NCI-H345 (cell line): ENCODE measurements at places on chromosomes 2 and 18.

- DNase-seq, result no peak
Observed at GRCh38 chr2:160646684-160647444, 153.3 kb upstream of the RBMS1 start.

- no peak for DNase-seq
Observed at GRCh38 chr2:69397234-69397633, 10.2 kb upstream of the GFPT1 start.

DNA sequence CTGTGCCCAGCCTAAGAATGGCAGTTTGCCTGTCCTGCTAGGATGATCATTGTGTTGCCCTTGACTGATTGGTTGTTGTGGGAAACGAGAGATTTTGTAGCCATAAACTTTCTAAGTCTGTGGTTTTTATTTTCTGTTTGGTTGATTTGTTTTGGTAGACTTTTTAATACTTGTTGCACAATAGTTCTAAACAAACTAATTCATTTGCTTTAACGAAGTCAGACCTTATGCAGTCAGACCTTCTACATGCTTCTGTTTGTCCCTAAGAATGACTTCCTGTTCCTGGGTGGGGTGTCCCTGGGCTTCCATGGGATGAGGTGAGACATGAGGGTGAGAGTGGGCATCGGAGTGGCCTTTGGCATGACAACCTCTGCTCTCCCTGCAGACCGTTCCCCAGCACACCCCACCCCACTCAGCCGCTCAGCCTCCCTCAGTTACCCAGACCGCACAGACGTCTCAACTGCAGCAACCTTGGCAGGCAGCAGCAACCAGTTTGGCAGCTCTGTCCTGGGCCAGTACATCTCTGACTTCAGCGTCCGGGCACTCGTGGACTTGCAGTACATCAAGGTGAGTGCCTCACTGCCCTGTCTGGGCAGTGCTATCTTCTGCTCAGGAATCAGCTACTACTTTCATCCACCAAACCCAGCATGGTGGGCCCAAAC is 7.8 kb upstream of the CNNM3 start:
- DNase-seq, result no peak

GRCh38 chr2:30193104-30193681 is 38.1 kb upstream of the LBH start:
- DNase-seq, result no peak

- no peak for DNase-seq
Observed at GRCh38 chr2:9375857-9376428, 47.4 kb downstream of the ITGB1BP1 start.

- DNase-seq, result no peak
Observed at GRCh38 chr18:23982155-23983079, 32.1 kb upstream of the TTC39C start.

DNA sequence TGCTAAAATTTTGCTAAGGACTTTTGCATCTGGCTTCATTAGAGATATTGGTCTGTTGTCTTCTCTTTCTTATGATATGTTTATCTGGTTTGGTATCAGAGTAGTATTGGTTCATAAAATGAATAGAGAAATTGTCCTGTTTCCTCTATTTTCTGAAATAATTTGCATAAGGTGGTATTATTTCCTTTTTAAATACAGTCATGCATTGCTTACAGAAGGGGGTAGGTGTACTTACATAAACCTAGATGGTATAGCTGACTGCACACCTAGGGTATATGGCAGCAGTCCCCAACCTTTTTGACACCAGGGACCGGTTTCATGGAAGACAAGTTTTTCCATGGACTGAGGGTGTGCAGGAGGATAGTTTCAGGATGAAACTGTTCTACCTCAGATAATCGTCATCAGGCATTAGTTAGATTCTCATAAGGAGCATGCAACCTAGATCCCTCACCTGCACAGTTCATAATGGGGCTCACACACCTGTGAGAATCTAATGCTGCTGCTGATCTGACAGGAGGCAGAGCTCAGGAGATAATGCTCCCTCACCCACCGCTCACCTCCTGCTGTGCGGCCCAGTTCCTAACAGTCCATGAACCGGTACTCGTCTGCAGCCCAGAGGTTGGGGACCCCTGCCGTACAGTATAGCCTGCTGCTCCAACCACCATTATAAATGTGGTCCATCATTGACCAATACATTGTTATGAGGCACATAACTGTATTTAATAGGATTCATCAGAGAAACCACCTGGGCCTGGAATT is 189.2 kb downstream of the FAM210A start:
- DNase-seq, result no peak

- DNase-seq, result no peak
Observed at GRCh38 chr18:58136879-58137278, 92.9 kb downstream of the NEDD4L start.

DNA sequence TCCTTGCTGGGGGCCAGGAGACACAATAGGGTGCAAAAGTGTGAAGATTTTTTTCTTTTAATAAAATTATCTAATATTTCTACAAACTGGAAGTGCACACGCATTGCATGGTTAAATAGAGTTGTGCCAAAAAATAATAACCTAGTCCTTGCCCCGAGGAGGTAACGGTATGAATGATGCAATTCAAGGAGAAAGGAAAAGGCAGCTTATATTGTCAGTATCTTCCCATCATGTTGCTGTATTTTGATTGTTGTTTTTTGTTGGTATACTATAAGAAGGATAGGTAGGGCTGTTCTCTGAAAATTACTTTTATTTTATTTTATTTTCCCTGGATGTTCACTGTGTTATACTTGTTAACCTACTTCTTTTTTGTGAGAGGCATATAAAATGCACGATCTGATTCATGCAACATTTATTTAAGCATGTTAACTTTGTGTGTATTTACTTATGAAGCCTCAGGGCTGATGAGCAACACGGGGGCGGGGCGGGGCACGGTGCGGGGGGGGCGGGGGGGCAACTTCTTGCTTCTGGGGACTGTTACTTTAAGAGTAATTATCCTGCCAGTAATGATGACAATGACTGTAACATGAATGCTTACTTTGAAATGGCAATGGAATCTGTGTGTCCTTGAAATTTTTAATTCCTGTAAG is 118.6 kb downstream of the AQP4 start:
- DNase-seq, result no peak

DNA sequence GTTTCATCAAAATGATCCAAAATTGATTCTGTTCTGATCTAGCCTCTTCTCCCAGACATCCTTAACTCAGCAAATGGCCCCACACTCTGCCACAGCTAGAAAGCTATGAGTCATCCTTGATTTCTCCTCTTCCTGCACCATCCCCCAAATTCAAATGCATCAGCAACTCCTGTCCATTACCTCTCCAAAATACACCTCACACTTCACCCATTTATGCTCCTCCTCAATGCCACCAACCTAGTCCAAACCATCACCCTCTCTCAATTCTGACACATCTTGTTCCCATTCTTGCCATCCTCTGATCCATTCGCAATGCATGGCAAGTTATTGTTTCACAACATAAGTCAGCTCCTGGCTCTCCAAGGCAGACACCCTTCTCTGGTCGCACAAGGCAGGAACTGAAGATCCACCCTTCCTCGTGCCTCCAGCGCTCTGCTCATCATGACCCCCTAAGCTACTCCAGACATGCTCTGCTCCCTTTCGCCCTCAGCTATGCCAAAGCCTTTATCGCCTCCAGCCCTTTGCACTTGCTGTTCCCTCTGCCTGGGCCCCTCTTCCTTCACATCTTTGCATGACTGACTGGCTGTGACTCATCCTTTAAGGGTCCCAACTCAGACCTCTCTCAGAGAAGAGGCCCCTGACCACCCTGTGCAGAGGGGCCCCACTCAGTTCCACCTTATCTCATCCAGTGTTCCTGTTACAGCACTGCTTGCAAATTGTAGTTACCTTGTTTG is 83.6 kb downstream of the MREG start:
- no peak for DNase-seq

GRCh38 chr2:240363746-240364581 is 71.5 kb upstream of the GPC1 start:
- no peak for DNase-seq

- DNase-seq, result no peak
Observed at GRCh38 chr2:85584354-85584856, at the start of gene VAMP5. VAMP5 (plus strand) TSS chr2:85584431; CDS start chr2:85584491, 60 bp downstream.

- DNase-seq, result no peak
Observed at GRCh38 chr2:127418300-127419111, at the start of gene PROC. PROC (plus strand) TSS chr2:127418427; CDS start chr2:127419943, 1,516 bp downstream.

DNA sequence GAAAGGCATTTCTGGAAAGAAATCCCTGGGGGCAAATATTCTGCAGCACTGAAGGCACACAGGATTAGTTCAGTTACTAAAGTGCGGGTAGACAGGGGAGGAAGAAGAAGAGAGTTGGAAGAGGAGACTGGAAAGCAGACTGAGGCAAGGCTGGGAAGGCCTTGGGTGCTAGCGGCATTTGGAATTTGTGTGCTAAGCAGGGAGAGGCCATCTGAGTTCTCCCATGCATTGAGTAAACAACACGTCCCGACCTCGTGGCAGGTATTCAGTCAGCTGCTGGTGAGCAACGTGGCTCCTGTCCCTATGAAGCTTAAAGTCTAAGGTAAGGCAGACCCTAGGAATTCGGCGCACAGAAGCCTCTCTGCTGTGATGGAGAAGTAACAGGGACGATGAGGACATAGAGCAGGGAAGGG is 30.7 kb downstream of the ATP8B1 start:
- no peak for DNase-seq

DNA sequence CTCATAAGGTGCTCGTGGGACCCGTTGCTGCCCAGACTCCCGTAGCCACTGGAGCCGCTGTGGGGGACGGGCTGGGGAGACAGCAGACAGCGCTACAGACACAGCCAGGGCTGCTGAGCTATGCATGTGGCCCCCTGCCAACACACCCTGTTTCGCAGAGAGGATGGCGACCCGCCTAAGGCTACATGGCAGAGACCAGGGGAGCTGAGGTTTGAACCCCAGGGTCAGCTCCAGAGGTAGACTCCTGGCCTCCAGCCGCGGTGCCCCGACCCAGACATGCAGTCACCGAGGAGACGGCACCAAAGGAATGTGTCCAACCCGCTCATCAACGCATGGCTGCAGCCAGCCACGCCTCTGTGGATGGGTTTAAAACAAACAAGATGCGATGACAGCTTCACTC is 21.0 kb upstream of the HES6 start:
- no peak for DNase-seq

- DNase-seq, result no peak
Observed at GRCh38 chr2:171134624-171135230, 26.0 kb downstream of the TLK1 start.

DNA sequence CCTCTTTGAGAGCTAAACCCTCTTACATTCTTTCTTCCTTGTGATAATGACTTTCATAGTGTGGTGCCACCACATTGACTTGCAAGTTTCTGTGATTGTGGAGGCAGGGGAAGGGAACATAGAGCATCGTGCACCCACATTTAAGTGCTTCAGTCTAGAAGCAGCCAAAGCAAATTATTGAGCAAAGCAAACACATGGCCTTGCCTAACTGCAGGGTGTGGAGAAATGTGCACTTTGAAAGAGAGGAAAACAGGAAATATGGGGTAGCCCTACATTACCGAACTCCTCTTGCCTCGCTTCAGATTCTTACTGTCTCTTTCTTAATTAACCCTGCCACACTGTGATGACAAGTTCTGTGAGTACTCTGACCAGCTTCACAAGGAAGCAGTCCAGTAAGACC is 814.6 kb downstream of the SLC4A3 start:
- no peak for DNase-seq

- no peak for DNase-seq
Observed at GRCh38 chr2:27849558-27850205, 40.5 kb downstream of the RBKS start.

GRCh38 chr18:57856557-57857280 is 53.6 kb upstream of the ATP8B1 start:
- DNase-seq, result no peak

- no peak for DNase-seq
Observed at GRCh38 chr2:135337071-135337470, 193.9 kb downstream of the ZRANB3 start.

GRCh38 chr18:59035591-59035990 is 104.1 kb upstream of the SEC11C start:
- DNase-seq, result no peak

- DNase-seq, result no peak
Observed at GRCh38 chr2:38666556-38666910, 619 bp downstream of the GALM start.

DNA sequence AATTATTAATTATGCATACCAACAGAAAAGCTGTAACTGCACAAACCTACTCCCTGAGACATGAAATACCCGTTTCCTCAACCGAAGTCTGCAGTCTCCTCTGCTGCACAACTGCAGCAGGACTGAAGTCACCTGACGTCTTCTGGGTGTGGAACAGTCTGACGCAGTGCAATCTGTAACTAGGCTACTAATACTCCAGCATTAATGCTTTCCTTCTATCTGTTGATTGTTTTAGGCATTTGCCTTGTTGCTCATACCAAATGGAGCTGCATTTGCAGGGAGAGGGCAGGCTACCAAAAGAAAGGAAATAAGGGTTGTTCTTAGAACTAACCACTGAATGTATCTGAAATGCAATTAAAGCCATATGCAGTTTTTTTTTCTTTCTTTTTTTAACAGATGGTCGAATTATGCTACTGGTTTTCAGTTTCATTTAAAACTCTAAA is 40.1 kb downstream of the RTN4 start:
- no peak for DNase-seq
